ENCODE measurements at places on chromosomes 2 and 18.

- peak; percentile 88 for DNase-seq
These were observed 149.6 kb upstream of the GALNT5 start for GRCh38 chr2:157107877-157108276.

DNA sequence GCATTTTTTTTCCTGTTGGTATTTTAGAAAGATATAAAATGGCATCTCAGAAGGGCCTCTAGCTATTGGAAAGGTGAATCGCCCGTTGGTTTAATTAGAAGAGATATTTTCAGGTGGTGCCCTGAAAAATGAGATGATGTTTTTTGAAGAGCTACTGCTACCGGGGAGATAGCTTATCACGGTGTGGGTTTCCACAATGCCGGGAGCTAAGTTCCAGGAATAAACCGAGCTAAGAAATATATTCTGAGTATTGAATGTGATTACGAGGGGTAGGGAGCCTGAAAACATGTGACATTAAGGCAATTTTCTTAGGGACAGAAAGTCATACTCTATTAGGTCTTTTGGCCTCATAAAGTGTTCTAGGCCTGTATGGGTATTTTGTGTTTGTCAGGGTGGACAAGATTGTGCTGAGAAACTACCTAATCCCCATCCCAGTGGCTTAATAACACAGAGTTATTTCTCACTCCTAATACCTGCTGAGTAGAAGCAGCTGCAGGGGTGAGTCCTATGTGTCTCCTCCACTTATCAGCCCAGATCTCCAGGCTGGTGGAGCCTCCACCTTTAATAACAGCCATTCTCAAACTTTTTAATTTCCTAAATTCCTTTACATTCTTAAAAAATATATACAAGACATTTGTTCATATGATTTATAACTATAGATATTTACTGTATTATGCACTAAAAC lies 150.2 kb downstream of the LRRTM1 start:
- peak; percentile 6 for DNase-seq

- no peak for DNase-seq
These were observed 30.6 kb upstream of the EPC2 start for GRCh38 chr2:148614014-148614321.

- DNase-seq: no peak
These were observed 55.6 kb downstream of the ANKRD44 start for GRCh38 chr2:197254776-197255530.

DNA sequence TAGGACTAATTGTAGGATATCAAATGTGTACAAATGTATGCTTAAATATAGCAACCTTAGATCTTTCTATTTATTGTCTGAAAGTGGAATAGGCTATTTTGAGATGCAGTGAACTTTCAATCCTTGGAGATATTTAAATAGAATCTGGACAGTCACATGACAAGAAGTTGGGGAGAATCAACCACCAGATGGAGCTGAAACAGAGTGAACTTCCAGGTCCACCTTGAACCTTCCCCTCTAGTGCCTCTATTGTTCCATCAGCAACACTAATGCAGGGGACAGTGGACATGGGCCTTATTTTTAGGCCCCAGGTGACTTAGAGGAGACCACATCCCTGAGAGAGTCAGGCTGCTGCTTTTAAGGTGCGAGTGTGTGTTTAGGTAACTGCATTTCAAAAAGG lies 37.0 kb upstream of the CRIM1 start:
- DNase-seq: no peak

GRCh38 chr2:133334923-133335322 lies 233.3 kb downstream of the NCKAP5 start:
- no peak for DNase-seq

GRCh38 chr18:23574611-23575308 lies 11.5 kb downstream of the NPC1 start:
- no peak for DNase-seq

DNA sequence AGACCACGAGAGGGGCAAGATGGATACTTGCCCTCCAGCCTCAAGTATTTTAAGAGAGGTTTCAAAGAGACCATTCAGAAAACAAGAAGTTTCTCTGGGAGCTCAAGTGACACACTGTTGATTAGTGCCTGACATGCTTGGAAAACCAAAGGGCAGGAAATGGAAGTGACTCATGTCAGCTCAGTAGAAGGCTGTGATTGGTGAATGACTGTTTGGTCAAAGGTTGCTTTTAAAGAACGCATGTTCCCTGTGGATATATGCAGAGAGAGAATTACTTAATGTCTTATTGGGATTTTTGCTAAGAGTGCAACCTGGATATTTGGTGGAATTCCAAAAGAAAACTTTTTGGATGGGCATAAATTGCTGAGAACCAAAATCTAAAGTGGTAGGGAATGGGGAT lies 549.9 kb downstream of the XIRP2 start:
- no peak for DNase-seq

DNA sequence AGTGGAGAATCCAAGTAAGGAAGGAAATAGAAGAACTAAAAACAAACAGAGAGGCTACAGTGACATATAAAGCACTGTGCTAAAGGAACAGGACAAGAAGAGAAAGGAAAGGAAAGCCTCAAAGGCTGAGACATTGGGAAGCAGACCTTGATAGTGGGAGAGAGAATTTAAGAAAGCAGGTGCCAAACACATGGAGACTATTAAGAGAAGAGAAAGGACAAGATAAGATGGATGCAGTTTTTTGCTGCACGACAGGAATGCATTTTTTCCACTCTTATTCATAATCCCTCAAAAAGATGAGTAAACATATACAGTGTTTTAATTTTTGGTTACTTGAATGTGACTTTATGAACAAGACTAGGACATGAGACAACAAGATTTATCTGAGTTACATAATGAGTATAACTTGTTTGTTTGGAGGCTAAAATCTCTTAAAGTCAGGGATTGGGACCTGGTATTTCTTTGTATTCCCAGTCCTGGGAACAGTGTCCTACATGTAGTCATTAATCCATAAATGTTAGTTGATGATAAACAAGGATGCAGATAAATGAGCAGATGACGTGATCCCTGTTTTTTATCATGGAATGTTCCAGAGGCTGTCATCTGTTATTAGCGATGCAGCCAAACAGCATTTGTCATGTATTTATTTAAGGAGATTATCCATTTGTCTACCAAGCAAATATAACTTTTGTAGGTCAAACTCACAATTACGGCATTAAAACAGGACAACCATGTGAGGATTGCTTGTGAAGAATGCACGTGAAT lies 141.7 kb downstream of the DNER start:
- DNase-seq: no peak

GRCh38 chr2:136254681-136255080 lies 136.7 kb upstream of the CXCR4 start:
- no peak for DNase-seq

DNA sequence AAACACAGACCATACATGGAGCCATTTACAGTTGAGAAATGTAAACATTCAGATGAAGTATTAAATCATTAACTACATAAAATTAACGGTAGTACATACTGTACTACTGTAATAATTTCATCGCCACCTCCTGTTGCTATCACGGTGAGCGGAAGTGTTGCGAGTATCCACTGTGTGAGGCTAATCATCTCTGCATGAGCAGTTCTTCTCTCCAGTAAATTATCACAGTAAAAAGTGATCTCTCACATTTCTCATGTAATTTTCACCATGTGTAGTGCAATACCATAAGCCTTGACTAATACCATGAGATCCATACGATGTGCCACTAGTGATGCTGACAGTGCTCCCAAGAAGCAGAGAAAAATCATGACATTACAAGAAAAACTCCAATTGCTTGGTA lies 21.9 kb downstream of the SMAD2 start:
- DNase-seq: no peak

DNA sequence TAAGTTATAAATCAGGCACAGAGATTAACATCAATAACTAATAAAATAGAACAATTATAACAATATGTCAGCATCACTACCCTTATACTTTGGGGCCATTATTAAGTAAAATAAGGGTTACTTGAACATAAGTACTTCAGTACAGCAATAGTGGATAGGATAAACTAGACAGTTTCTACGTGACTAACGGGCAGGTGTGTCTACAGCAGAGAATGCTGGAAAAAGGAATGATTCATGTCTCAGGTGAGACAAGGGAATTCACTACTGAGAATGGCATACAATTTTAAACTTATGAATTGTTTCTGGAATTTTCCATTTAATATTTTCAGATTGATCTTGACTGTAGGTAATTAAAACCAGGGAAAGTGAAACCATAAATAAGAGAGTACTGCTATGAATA lies 5.5 kb downstream of the WDR75 start:
- no peak for DNase-seq

DNA sequence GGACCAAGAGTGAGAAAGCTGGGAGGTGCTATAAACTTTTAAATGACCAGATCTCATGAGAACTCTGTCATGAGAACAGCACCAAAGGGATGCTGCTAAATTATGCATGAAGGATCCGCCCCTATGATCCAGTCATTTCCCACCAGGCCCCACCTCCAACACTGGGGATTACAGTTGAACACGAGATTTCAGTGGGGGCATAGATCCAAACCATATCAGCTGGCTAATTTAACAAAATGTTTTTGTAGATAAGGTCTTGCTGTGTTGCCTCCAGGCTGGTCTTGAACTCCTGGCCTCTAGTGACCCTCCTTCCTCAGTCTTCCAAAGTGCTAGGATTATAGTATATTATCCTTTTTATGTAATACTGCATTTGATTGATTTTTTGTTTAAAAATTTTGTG lies 56.0 kb downstream of the NBEAL1 start:
- no peak for DNase-seq

GRCh38 chr2:151795646-151796240 lies 32.5 kb downstream of the ARL5A start:
- no peak for DNase-seq

Data from NCI-H82 (cell line).